ENCODE measurements at places on chromosomes 16 and 17. TPM values are rescaled to one million over a fixed set of nuclear protein-coding genes. Genes with fewer than 3 reads are reported as not detected.

SCNN1G gene
- total RNA-seq, result not detected

AURKB gene
- total RNA-seq, result 66.5 TPM

MYOCD gene
- not detected for total RNA-seq

CHST5 gene
- total RNA-seq, result not detected

RNU2-1 gene
- total RNA-seq, result not detected

DCAF7 gene
- 37.0 TPM for total RNA-seq

TBC1D3 gene
- not detected for total RNA-seq

RAMP2 gene
- total RNA-seq, result not detected

BAHCC1 gene
- 15.4 TPM for total RNA-seq

TSPAN10 gene
- 70.6 TPM for total RNA-seq

NTN3 gene
- 0.21 TPM for total RNA-seq

ARL6IP1 gene
- total RNA-seq, result 152 TPM

COPZ2 gene
- 10.2 TPM for total RNA-seq
